NCI-H446 (cell line): ENCODE measurements at places on chromosomes 5 and 9.

- DNase-seq: no peak
These were observed 592.2 kb downstream of the ANXA1 start for GRCh38 chr9:73743826-73744225.

DNA sequence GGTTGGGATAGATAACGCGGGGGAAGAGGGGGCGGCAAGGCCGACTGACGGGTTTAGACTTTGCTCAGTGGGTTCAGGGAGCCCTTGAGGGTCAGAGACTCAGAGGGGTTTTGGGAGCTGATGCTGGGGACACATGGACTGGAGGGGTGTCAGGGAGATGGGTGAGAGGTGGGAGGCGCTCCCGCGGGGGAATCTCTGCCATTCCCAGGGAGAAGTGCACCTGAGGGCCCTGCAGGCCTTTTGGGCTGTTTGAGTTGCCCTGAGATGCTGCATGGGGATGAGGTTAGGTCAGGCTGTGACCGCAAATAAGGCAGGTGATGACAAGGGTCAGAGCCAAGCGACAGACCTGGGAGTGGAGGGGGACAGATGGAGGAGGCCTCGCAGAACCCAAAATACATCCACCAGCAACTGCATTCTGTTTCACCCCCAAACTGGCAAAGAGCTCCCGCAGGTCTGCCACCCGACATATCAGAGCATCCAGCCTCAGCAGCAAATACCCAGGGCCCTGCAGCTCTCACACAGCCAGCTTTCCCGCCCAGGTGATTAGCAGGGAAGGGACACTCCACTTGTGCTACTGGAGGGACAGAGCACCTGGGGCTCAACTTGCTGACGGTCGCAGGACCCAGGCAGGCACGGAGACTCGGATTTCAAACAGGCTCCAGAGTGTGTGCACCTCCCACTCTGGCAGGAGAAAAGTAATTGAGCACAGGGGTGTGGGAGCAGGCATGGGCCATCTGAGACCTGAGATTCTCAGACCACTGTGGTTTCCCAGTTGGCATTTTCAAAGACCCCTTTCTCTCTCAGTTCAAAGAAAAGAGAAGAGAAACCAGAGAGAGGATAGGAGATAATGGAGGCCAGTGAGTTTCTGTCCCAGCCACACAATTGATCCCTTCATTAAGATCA is 26.4 kb downstream of the TMOD1 start:
- no peak for DNase-seq

GRCh38 chr5:67511911-67512310 is 315.3 kb upstream of the CD180 start:
- no peak for DNase-seq

DNA sequence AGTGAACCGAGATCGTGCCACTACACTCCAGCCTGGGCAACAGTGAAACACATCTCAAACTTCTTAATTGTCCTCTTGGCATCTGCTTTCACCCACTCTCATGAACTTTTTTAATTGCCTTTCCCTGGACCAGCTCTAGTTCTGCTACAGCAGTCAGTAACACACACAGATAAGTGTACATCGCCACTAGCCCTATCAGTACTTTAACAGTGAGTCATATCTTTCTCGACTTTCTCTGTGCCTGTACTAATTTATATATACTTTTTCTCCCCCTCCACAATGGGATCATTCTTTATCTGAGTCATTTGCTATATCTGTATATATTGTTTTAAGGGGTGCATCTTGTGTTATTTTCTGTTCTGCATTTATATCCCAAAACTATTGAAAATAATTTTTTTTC is 6.7 kb downstream of the CDC37L1 start:
- DNase-seq: no peak

GRCh38 chr5:112923148-112923917 is 1.3 kb upstream of the REEP5 start:
- no peak for DNase-seq

- no peak for DNase-seq
These were observed 278.4 kb downstream of the ATPSCKMT start for GRCh38 chr5:9971301-9971700.

DNA sequence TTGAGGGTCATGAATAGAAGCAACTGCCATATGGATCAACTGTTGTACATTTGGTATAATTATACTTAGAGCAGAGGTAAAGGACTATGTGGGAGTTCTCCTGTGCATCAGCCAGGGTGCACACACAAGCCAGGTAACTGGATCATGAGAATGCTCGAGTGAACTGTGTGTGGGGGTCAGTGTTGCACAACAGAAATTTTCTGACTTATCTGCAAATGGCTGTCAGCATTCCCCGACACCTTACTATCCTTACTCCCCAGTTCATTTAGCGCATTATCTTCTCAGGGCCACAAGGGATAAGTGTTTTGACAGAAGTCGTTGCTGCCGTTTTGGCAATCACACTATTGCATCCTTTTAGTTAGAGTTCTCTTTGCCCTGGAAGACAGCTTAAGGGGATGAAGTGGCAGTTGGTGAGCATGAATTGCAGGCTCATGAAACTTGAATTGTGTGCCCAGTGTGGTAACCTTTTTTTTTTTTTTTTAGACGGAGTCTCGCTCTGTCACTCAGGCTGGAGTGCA is 1.7 kb downstream of the CANX start:
- DNase-seq: no peak

DNA sequence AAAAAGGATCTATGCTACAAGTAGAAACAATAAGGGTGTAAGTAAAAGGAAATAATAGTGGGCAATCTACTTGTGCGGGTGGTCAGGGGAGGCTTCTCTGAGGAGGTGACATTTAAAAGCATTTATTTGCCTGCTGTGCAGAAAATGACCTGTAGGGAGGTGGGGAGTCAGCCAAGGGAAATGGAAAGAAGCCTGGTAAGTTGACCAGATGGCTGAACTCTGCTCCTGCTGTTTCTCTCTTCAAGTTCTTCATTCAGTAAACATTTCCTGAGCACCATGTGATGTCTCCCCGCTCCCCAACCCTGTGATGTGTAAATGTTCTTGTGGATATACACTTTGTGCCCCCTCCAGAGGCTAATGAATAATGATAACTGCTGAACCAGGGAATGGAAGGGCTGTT is 9.9 kb upstream of the SPIN1 start:
- no peak for DNase-seq

- no peak for DNase-seq
These were observed 652.2 kb upstream of the RGMB start for GRCh38 chr5:98121036-98121936.

- DNase-seq: no peak
These were observed 83.9 kb downstream of the PRLR start for GRCh38 chr5:35146406-35146805.

- DNase-seq: no peak
These were observed 223.6 kb upstream of the KIF2A start for GRCh38 chr5:62082370-62082801.

- DNase-seq: no peak
These were observed 16.4 kb downstream of the MFAP3 start for GRCh38 chr5:154055201-154055600.

DNA sequence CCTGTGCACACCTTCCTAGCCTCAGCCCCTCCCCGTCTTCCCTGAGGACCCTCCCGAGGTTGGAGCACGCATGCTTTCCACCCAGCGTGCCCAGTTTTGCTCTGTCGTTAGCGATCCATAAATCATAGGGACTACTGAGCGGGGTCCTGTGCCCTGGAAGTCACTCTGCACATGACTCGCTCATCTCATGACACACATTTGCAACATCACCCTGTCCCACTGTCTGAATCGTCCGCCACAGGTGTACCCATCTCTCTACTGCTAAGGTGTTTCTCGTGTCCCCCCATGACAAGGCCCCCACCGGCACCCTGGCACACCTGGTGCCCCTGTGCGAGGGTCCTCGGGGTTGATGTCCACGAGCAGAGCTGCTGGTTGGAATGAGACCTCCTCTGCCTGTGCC is 69.0 kb upstream of the BARHL1 start:
- no peak for DNase-seq

DNA sequence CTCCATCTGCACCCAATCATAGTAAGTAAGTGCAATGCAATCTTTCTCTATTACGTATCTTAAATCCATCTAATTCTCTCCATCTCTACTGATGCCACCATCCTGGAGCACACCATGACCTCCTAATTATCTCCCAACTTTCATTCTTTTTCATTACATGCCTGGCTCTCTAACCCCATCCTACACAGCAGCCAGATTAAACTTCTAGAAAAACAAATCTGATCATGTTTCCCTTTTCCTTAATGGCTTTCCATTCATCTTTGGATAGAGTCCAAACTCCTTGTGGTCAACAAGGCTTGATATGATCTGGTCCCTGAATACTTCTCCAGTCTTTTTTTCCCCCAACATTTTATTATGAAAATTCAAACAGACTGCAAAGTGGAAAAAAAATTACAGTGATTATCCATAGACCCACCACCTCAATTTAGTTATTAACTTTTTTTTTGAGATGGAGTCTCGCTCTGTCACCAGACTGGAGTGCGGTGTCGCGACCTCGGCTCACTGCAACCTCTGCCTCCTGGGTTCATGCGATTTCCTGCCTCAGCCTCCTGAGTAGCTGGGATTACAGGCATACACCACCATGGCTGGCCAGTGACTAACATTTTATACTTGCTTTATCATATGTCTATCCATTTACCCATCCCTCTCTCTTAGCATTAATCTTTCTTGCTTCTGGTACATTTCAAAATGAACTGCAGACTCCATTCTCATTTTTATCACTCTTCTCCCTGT is 5.2 kb downstream of the PPP2R2B start:
- peak; percentile 16 for DNase-seq

GRCh38 chr9:79572032-79572607 is 355 bp downstream of the TLE4 start:
- DNase-seq: no peak

DNA sequence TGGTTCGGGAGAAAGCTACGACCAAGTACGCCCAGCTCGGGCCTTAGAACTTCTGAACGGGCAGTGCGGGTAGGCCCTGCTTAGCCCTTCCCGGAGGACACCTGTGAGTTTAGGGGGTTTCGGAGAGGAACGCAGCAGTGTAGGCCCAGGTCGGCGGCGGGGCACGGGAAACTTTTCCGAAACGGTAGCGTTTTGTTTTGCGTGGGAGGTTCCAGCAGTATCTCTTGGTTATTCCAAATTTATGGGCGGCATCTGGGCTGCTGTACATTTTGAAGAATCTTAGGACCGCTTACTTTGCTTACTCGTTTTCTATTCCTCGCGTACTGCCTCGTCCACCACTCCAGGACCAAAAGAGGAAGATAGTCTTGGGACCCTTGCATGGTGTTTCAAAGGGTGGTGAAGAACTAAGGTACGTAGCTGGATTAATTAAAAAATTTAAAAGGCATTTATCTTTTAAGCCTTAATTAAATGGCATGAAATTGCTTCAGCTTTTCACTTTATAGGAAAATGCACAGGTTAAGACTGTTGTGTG is 492 bp downstream of the TENT2 start:
- DNase-seq: no peak

GRCh38 chr9:72596451-72597180 is 75.2 kb downstream of the TMC1 start:
- DNase-seq: no peak

DNA sequence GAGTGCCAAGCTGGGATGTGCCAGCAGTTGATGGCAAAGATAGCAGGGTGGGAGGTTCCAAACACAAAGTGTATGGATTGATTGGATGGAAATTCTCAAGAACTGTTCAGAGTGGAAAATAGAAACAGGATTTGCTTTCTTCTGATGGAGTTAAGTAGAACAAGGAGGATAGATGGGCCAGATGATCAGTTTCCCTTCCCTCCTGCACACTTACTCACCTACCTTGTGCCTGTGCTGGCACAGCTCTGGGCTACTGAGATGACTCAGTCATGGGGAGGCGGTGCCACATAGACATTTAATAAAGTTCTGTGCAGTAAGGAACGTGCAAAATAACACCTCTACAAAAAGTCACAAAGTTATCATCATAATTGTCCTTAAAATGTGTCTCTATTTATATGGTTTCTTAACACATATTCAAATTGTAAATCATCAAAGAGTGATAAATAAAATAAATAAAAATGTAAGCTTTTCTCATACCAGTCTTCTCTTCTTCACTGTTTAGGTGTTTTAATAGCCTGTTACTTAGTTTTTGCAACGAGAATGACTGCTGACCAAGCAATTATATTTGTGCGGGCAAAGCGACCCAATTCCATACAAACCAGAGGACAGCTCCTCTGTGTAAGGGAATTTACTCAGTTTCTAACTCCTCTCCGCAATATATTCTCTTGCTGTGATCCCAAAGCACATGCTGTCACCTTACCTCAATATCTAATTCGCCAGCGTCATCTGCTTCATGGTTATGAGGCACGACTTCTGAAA is 12.7 kb downstream of the PTPDC1 start:
- no peak for DNase-seq

DNA sequence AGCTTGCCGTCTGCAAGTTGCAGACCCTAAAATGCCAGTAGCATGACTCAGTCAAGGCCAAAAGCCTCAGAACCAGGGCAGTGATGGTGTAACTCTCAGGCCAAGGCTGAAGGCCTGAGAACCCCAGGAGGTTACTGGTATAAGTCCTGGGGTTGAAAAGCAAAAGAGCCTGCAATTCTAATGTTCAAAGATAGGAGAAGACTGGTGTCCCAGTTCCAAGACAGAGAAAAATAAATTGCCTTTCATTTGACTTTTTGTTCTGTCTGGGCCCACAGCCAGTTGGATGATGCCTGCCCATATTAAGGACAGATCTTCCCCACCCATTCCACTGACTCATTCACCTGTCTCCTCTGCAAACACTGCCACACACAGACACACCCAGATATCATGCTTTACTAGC is 673.2 kb downstream of the CDH18 start:
- peak; percentile 75 for DNase-seq

- DNase-seq: no peak
These were observed 65.0 kb upstream of the CTXN3 start for GRCh38 chr5:127583866-127584265.

- no peak for DNase-seq
These were observed 2.0 kb downstream of the TMEM268 start for GRCh38 chr9:114613087-114613486.

DNA sequence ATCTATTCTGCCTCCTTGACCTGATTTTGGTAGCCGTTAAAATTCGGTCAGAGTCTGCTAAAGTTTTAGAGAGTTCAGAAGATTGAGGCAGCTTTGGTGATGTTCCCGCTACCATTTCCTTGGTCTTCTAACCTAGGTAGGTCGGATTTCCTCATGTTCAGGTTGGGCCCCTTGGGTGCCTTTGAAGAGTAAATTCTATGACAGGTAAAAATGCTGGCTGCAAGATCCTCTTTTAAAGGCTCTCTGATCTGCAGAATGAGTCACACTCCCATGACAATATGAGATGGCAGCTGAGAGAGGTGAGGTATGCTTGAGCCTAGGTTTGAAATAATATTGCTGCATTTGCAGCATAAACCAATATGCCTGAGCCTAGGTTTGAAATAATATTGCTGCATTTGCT is 198.9 kb downstream of the TSSK1B start:
- no peak for DNase-seq

DNA sequence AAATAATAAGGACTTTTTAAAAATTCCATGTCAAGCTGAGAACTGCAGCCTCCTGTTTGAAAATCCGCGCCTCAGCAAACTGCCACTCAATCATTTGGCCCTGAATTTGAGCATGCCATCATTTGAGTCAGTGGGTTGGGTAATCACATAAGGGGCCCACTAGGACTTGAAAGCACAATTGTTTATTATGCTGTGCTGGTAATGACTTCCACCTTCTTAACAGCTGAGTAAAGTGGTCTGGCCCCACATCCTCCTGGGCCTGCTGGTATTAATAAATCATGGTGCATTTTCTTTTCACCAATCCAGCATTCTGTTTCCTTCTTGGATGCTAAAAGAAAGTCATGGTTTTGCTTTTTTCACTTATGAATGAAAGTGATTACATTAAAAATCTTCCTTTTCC is 103.0 kb upstream of the CTSL start:
- DNase-seq: no peak

GRCh38 chr5:143525176-143525575 is 121.7 kb upstream of the NR3C1 start:
- no peak for DNase-seq
